Right renal cortex interstitium (tissue), 3 donors: ENCODE measurements at places on chromosomes 4 and X.

DNA sequence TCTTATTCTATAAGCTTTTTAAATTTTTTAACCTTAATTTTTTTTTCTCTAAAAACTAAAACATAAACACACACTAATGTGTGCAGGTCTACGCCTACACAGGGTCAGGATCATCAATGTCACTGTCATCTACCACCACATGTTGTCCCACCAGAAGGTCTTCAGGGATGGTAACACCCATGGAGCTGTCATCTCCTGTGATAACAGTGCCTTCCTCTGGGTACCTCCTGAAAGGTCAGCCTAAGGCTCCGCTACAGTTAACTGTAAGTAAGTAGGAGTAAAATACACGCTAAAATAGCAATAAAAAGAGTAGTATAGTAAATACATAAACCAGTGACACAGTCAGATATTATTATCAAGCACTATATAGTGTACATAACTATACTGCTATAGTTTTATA, 45.9 kb upstream of the GPRIN3 start:
- no peak for DNase-seq

GRCh38 chr4:105273230-105273629, 126.6 kb downstream of the TET2 start:
- no peak for DNase-seq

GRCh38 chrX:48937054-48937907, 18.5 kb upstream of the PIM2 start:
- DNase-seq, result no peak

- DNase-seq, result no peak
Observed at GRCh38 chr4:185700048-185700447, 111.9 kb downstream of the SORBS2 start.

- DNase-seq, result no peak
Observed at GRCh38 chr4:150164055-150164454, 85.8 kb downstream of the DCLK2 start.
